Activated CD4-positive, alpha-beta T cell treated with anti-CD3 and anti-CD28 coated beads for 24 hours (primary cell): ENCODE measurements at places on chromosomes 12 and 14.
A peak's percentile ranks its signal among the peaks of the same experiment; 100 is the strongest.

GRCh38 chr14:98070536-98070935 lies 1201.5 kb downstream of the BCL11B start:
- DNase-seq = no peak

DNA sequence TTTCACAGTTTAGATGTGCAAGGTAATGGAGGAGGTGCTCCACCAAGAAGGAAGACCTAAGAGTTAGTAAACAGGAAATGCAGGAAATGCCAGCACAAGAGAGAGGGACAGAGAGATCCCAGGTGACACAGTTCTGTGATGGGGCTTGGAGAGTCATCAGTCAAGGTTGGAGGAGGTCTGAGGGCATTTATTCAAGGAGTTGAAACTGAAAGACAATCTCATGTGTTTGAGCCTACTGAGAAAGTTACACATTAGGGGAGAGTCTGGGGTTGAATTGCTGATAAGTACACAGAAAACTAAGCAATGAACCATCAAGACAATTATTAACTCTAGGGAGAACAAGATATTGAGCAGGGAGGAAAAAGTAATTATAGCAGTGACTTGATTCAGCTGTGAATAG lies 138.5 kb downstream of the ANO6 start:
- no peak for DNase-seq

DNA sequence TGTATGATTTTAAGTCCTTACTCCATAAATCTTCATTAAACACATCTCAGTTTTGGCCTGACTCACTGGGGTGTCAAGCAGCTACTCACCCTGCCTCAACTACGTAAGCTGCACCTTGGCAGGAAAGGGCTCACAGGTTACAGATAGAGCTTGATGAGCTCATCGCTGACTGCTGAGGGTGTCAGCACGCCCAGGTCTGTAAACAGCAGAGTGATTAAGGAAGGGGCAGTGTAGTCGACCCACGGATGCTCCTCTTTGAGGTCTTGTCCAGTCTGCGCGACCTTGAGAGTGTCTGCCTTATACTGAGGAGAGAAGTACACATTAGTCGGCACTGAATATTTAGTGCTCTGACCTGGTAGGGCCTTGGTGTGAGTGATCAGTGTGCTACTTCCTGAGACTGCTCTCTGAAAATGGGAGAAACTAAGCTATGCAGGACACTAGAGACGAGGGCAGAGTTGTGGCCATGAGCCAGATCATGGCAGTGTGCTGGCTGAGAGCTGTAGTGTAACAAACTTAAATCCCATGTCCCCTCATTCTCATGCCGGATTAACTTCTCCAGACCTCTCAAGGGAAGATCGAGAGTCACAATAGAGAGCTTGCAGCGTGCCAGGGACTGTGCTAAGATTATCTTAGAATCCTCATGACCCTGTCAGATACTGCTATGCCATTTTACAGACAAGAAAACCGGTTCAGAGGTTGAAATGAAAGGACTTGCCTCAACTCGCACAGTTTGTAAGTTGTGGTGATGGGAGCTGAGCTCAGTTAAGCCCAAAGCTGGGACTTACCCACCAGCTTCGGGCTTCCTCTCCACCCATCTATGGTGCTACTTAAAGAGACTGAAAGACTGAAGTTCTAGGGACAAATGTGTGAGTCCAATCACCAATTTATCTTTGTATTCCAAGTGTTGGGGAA lies 11.6 kb downstream of the EIF2B1 start:
- DNase-seq = no peak

- no peak for DNase-seq
Observed at GRCh38 chr14:60184146-60184904, 19.1 kb upstream of the DHRS7 start.

DNA sequence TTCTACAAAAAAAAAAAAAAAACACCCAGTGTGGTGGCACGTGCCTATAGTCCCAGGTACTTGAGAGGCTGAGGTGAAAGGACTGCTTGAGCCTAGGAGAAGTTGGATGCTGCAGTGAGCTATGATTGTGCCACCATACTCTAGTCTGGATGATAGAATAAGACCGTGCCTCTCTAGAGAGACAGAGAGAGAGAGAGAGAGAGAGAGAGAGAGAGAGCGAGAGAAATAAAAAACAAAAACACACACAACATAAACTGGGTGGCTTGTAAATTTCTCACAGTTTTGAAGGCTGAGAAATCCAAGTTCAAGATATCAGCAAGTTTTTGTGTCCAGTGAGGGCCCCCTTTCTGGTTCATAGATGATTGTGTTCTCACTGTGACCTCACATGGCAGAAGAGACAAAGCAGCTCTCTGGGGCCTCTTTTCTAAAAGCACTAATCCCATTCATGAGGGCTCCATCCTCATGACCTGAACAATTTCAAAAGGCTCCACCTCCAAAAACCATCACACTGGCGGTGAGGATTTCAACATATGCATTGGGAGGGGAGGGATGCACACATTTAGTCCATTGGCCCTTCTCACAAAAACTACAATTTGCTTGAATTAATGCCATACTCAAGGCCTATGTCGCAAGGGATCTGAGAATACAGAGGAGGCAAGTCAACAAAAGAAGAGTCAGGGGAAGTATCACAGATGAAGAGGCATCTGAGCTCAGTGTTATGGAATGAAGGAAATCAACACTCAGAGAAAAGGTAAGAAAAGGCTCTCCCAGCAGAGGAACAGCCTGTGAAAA lies 94.9 kb downstream of the PPM1H start:
- DNase-seq = no peak

- no peak for DNase-seq
Observed at GRCh38 chr12:121251838-121252237, 41.9 kb downstream of the P2RX4 start.

DNA sequence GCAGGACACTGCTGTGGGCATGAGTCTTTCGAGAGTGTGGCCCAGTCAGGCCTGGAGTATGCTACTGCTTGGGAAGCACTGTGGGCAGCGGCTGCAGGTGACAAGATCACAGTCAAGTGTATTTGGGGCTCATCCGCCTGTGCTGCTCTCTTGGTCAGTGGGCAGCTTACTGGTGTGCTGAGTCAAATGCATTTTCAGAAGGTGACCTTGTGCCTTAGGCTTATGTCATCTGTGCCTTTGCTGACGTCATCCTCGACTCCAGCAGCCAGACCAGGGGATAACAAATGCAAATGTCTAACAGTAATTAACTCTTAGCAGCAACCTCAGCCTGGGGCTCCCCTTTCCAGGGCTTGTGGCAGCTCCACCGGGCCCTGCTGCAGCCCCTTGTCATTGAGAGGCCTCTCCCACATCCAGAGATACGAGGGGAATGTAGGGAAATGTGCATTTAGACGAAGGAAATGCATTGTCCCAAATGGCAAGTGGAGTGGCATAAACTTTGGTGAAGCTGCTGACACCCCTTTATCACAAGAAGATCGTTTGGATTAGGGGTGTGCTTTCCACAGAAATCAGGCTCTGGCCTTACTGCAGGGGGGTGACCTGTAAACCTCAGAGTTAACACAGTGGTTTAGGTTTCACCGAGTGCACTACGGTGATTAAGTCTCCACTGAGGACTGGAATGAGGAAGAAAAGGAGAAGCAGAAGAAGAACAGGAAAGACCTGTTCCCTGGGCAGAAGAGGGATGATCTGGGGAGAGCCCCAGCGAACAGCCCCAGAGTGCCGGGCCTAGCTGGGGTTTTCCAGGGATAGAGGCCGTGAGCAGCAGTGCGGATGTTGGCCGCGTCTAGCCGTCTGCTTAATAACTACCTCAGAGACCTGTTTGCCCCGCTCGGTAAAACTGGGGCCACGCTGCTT lies 39.7 kb downstream of the PSMA6 start:
- no peak for DNase-seq

DNA sequence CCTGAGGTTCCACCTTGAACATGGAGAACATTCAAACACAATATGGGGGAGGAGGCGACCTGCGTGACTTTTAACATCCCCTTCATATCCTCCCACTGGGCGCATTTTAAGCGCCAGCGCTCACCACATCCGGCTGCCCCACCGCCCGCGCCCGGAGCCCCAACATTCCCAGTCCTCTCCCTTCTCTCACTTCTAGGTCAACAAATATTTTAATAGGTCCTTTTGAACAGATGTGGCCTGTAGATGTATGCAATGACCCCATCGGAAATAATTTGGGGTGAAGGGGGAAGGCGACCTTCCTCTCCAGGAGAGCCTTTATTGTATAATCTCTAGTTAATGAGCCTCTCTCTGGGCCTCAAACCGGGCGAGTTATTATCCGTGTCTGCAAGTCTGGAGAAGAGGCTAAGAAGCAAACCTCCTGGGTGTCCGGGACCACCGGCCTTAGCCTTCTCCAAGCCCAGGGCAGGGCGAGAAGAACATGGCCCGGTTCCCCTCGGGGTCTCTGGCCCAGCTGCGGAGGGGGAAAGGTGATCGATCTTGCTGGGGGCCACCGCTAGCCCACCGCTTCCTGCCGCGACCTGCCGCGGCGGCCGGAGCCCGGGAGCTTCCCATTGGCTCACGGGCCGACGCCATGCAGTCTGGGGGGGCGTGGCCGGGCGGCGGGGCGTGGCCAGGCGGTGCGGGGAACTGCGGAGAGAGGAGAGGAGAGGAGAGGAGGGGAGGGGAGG lies 83.2 kb upstream of the HMGA2 start:
- DNase-seq = peak; percentile 65

DNA sequence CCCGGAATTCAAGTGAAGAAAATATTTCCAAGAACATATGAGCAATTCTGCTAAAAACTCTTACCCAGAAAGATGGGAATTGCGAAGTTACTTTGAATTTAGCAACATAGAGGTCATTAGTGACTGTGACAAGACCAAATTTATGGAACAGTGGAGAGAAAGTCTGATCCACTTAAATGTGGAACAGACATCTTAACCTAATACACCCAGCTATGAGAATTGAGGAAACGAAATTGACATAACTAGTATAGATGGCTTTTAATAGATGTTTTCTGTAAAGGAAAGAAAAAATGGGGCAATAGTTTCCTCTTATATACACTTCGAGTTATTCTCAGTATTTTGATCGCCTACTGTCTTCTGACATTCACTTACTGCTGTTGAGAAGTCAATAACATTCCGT lies 4.6 kb downstream of the OVCH1 start:
- no peak for DNase-seq

DNA sequence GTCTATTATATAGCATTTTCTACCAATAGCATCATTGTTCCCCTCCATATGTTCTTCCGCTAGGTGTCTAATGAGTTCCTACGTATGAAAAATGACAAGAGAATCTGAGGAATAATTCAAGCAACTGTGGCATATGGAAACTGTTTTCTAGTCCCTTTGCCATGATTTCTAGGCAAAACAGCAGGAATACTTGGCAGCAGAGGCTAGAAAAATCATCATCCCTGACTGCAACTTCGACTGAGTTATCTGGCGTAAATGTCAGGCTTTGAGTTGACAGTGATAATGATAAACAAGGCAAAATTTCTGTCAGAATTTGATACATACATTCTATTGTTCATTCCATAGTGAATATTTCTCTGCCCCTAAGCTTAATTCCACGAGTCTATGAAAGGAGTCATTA lies 572.8 kb upstream of the USP15 start:
- no peak for DNase-seq

DNA sequence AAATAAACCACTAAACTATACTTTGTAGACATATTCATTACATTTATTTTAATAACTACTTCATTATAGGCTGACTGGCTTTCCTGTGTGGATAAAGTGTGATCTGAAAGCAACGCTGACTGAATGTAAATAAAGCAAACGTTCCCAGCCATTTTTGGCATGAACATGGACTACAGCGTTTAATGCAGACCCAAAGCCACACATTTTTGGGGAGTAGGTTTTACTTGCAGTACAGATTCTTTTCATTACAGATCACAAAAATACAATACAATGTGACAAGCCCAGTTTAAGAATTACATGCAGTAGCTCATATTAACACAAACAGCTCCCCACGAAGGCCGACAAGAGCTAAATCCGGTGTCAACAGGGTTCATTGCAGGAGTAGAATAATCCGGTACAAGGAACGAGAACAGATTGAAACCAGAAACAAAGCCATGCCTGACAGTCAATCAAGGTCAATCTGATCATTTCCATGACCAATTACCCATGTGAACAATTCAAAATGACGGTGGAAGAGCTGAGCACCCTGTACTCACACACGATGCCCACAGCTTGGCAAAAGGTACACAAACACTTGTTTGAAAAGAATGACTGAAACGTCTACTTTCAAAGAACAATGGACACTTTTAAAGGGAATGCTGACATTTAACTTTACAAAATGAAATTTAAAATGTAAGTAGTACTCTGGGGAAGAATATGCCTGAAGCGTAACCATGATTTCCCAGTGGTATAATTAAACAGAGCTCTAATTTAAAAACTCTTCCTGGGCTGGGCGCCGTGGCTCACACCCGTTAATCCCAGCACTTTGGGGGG lies 5.3 kb downstream of the BAG5 start:
- DNase-seq = no peak

GRCh38 chr12:102811110-102811737 lies 105.8 kb downstream of the PAH start:
- DNase-seq = no peak

DNA sequence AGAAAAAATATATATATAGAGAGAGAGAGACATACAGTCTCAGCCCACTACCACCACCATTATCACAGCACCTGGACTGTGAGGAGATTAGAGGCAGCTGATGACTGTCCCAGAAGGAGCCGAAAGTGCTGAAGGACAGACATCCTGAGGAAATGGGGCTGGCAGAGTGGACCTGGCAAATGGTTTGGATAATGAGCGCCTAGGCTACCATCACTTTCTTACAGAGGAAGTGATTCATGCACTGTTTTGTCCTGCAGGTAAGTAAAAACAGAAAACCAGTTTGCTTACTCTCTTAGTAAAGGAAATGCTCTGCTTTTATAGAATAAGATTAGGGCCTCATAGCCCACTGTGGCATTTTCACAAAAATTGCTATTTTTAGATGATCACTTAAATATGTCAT lies 28.6 kb upstream of the DNM1L start:
- no peak for DNase-seq

DNA sequence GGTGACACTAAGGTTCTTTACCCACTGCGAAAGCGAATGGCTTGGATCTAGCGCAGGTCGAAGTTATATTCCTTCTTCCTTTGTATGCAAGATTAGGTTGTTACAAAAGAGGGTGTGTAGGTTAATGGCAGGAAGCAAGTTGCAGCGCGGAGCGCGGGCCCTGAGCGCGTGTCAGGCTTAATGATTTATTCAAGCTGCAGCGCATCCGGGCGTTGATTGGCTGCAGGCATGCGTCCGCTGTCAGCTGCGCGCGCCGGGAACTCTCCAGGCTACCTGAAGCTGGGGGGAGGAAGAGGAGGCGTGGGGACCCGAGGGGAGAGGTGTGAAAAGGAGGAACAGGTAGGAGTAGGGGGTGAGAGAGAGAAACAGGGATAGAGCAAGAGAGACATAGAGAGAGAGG lies 7.4 kb downstream of the ASCL1 start:
- DNase-seq = no peak

DNA sequence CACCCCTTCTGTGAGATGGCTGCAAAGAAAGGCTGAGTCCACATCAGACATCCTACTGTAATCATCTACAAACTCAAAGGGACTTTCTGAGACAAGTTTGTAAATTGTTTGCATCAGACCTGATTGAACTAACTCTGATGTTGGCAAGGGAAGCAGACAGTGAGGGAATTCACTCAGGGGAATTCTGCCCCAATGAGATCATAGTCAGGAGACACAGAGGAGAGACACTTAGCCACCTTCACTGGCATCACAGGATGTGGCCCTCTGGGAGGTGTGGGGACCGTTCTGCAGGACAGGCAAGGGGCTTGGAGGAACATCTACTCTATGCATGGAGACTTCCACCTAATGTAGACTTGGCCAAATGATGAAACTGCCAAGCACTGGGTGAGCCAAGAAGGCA lies 70.7 kb upstream of the DDX11 start:
- DNase-seq = no peak

- no peak for DNase-seq
Observed at GRCh38 chr14:27026097-27026496, 428.3 kb upstream of the NOVA1 start.
